ENCODE measurements at places on chromosomes 5 and 9. TPM values are rescaled to one million over a fixed set of nuclear protein-coding genes. Genes with fewer than 3 reads are reported as not detected.

Gene SLCO4C1
- 4.0 TPM for total RNA-seq

- no peak overlapping the region for H3K27ac ChIP-seq
- no peak overlapping the region for H3K4me3 ChIP-seq
- H3K36me3 ChIP-seq, result no peaks in the 10 kb centered on the region
- H3K27me3 ChIP-seq, result no peaks in the 10 kb centered on the region
- no peak for DNase-seq
Observed at GRCh38 chr5:6201631-6202030, 176.7 kb downstream of the MED10 start.

GRCh38 chr5:91367908-91368648 is 15.0 kb downstream of the ARRDC3 start:
- no peaks in the 10 kb centered on the region for H3K27me3 ChIP-seq
- H3K4me1 ChIP-seq, result peaks cover 4% of the 10 kb centered on the region
- DNase-seq, result no peak
- H3K36me3 ChIP-seq, result peaks cover 40% of the 10 kb centered on the region
- peak overlapping the region; percentile 84 for H3K27ac ChIP-seq
- H3K4me3 ChIP-seq, result no peak overlapping the region

DNA sequence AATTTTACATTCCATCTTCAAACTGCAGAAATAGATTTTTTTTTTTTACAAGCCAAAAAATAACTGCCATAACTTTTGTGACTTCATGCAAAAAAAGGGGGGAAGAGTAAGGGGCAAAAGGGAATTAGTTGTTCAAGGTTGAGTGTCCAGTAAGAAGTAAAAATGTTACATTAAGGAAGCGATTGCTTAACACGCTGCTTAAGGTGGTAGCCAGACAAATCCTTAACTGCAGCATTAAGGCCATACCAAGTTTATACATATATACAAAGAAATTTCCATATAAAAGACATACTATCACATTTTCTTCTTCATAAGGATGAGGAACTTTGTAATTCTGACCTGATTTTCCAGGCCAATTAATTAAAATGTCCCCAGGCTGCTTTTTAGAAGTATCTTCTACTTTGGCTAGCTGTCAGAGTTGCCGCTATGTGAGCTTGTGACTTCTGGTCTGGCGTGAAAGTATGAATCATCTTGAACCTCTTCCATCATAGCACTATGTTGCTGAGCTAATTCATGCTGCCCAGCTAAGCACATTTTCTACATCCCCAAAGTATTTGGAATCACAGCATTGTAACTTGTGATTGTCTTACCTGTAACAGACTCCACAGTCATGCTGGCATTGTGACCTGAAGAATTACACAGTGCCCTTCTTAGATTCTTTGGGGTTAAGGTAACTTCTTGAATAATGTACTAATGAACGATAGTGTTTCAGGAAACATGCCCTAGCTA is 40.0 kb downstream of the G3BP1 start:
- no peak for DNase-seq
- H3K4me3 ChIP-seq, result no peak overlapping the region
- peaks cover 40% of the 10 kb centered on the region for H3K36me3 ChIP-seq
- H3K27ac ChIP-seq, result no peak overlapping the region

Gene CLTA
- total RNA-seq, result 178 TPM

DNA sequence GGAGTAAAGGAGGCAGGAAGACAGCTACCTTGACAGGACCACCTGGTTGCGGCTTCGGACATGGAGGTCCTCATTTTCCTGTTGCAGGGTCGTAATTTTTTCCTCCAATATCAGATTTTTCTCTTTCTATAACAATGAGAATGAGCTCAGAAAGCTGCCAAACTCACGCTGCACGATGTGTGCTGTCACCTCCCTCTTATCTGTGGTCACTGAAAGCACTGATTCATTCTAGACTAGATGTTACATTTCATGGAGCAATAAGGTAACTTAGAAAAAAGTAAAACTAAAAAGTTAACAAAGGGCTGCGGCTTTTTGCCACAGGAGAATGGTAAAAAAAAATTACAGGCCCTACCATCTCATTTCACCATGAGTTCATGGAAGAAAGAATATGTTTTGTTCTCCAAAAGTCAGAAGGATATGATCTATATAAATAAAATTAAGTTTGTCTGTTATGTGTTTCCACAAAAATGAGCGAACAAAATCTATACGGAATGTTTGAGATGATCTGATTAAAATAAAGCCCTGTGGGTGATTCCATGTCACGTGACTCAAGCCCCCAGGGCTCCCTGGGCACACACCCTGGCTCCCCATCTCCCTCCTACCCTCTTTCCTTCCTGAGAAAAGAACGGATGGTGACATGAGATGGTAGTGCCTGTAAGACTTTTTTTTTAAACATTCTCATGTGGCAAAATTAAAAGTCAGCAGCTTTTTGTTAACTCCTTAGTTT is 26.9 kb upstream of the ANXA6 start:
- H3K4me3 ChIP-seq, result no peak overlapping the region
- H3K27ac ChIP-seq, result no peak overlapping the region
- H3K36me3 ChIP-seq, result peaks cover 2% of the 10 kb centered on the region
- no peaks in the 10 kb centered on the region for H3K27me3 ChIP-seq
- DNase-seq, result no peak

DNA sequence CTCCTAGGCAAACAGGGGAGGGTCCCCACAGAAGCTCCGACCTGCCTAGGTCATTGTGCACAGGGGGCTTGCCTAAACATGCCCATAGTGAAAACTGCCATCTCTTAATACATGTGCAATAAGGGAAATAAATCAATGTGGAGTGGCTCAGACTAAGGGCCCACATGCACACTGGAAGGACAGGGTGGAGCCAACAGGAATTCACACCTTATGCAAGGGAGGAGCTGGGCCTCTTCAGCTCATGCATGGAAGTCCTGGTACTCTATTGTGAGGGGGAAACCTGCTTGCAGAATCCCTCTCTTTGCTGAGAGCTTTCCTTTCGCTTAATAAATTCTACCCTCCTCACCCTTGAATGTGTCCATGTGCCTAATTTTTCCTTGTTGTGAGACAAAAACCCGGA is 815.8 kb downstream of the EFNA5 start:
- DNase-seq, result no peak
- no peaks in the 10 kb centered on the region for H3K36me3 ChIP-seq
- no peak overlapping the region for H3K4me3 ChIP-seq
- no peaks in the 10 kb centered on the region for H3K27me3 ChIP-seq
- peaks cover 22% of the 10 kb centered on the region for H3K4me1 ChIP-seq
- H3K27ac ChIP-seq, result no peak overlapping the region
